ENCODE measurements at places on chromosomes 6 and 20. TPM values are rescaled to one million over a fixed set of nuclear protein-coding genes. Genes with fewer than 3 reads are reported as not detected.

SLC35D3 gene
- total RNA-seq = not detected

FAXC gene
- total RNA-seq = 1.1 TPM

UBR2 gene
- 43.7 TPM for total RNA-seq

ITPA gene
- total RNA-seq = 26.9 TPM

FOXP4 gene
- 3.8 TPM for total RNA-seq

SCGN gene
- total RNA-seq = not detected

HUS1B gene
- total RNA-seq = 1.0 TPM

SNPH gene
- total RNA-seq = 6.4 TPM

DEFB132 gene
- total RNA-seq = not detected

RSPO4 gene
- total RNA-seq = not detected

HSPA1L gene
- 1.4 TPM for total RNA-seq

Data from articular chondrocyte of knee joint (primary cell).